ENCODE measurements at places on chromosomes 3 and 15.

DNA sequence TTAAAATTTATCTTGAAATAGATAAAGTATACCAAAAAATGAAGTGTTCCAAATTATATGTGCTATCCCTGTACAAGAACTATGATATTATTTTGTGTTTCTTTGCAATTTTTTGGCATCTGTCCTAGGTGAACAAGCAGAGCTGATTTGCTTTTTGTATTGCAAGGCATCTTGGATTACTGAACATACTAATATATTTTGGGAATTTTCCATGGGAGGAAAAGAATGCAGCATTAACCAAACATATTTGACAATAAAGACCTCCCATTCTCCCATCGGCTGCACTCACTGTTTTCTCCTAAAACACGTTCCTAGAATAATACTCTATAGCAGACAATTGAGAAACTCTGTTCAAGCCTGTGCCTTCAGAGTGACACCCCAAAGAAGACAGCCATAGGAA lies 265.1 kb upstream of the ALCAM start:
- no peak for DNase-seq

- DNase-seq, result no peak
Measured at GRCh38 chr15:67928666-67929065, 88.8 kb upstream of the RNU6-1 start.

GRCh38 chr3:125670352-125670751 lies 75.1 kb upstream of the OSBPL11 start:
- DNase-seq, result no peak

DNA sequence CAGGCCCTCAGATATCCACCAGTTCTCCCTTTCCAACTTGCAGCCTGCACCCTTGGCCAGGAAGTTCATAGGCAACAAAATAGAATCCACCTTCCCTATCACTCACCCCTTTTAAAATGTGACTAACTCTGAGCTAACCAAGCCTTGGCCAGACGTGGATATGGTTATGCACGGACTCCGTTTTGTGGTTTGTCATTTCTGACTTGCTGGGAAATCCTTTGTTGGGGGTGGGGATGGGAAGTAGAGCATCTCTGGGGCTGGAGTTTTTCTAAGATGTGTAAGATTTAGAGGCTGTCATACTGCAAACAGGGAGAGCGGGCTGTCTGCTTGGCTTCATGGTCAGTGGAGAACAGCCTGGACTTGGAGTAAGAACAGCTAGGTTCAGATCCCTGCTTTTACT lies 62.6 kb downstream of the SMAD3 start:
- no peak for DNase-seq

DNA sequence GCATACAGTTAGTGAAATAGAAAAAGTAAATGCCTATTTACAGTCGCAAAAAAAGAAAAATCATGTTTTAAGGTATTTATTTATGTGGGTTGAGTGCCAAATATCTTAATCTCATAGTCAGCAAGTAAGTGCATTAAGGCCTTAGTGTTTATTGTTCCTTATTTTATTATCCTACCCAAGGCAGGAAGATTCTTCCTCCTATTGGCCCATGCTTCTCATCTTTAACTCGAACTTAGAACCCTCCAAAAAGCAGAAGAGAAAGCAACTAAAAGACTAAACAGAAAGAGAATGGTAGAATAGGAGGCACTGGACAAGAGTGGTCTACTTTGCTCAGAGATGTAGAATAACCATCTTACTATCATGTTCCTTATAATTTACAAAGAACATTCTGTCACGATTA lies 7.5 kb downstream of the RFX7 start:
- DNase-seq, result no peak

Data from CD4-positive, alpha-beta T cell treated with Interleukin-6 at 100 ng/mL for 8 hours (primary cell).